Osteoblast (primary cell): ENCODE measurements at places on chromosomes 1 and 21. TPM values are rescaled to one million over a fixed set of nuclear protein-coding genes. Genes with fewer than 3 reads are reported as not detected.

DNA sequence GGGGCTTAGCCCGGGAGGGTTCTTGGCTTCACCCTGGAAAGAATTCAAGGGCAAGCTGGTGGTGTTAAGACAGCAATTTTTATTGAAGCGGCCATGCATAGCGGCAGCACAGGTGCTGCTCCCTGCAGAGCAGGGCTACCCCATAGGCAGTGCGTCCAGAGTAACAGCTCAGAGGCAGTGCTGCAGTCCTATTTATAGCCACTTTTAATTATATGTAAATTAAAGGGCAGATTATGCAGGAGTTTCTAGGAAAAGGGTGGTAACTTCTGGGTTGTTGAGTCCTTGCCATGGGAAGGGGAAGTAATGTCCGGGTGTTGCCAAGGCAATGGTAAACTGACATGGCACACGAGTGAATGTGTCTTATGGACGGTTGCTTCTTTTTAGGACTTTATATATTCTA is 57.0 kb downstream of the VPS26C start:
- no peak for DNase-seq

GRCh38 chr1:189424746-189425331 is 1052.8 kb downstream of the BRINP3 start:
- no peak for DNase-seq

DNA sequence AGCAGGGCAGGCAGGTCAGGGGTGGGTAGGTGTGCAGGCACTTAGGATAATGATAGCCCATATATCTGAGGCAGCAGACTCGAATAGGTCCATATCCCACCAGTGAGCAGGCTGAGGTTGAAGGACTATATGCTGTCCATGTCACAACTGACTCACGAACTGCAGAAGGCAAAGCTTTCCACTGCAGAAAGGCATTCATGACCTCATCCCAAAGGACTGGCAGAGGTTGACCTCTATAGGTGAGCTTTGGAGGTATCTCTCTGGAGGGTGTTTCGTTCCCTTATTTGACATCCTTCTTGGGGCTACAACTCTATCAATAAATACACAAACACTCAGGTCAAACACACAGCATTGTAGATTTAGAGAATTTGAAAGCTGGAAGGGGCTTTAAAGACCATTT is 42.8 kb upstream of the MARK1 start:
- DNase-seq = no peak

- peak; percentile 99 for DNase-seq
These were observed at the start of gene LRRC42 for GRCh38 chr1:53946252-53947171. Gene LRRC42, plus strand, starts transcription at chr1:53946350. Its CDS starts 5,650 bp downstream, at chr1:53952000.

DNA sequence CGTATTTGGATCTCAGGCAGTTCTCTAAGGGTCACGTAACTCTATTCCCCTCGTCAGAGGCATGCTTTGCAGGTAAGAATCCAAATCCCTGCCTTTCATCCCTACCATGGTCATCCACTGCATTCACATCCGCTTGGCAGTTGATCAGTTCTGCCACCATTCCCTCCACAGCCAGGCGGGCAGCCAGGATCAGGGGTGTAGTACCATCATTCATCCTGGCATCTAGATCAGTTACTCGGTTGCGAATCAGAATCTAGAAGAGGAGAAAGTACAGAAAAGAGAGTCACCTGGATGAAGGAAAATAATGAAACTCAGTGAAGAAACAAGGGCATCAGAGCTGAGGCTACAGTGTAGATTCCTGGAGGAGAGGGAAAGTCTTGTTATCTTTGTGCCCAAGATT is 22.0 kb upstream of the ADAM30 start:
- DNase-seq = peak; percentile 56

DNA sequence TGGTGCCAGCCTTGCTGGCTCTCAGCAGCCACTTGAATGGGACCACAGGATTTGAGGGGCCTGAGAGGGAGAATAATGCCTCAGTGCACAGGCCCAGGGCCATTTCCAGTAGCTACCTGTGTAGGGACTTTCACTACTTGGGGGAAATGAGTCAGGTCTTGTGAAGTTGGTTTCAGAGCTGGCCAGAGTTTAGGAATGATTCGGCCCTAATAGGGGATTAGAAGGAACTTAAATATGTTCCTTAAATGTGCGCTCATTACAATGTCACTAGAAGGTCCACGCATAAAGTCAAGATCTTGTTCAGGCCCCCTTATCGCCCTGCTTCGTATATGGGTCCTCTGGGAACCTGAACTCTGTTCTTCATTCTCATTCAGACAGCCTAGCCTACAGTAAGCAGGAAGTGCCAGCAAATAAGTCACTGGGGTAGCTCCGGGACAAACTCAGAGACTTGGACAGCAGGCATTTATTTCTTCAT is 5.6 kb upstream of the AKR1A1 start:
- DNase-seq = no peak

GRCh38 chr1:234922987-234923386 is 205.7 kb downstream of the TOMM20 start:
- DNase-seq = no peak

GRCh38 chr1:170670802-170671628 is 7.1 kb downstream of the PRRX1 start:
- DNase-seq = no peak

- DNase-seq = peak; percentile 46
These were observed 1.5 kb upstream of the SCP2 start for GRCh38 chr1:52925571-52926005.

DNA sequence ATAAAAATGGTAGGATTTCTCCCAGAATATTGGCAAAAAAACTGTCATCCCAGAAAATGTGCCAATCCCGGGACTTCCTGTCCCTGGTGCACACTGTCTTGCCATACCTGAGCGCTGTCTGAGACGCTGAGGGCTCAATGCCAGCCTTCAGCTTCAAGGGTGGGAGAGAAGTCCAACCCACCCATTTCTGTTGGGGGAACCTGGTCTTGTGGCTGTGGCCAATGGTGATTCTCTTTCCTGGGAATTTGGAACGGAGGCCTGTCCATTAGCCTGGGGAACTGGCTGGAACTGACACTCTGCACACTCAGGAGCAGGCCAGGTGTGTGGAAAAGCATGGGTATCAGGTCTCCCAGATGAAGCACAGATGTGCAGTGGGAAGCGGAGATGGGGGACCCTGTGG is 6.7 kb downstream of the MTHFR start:
- no peak for DNase-seq

DNA sequence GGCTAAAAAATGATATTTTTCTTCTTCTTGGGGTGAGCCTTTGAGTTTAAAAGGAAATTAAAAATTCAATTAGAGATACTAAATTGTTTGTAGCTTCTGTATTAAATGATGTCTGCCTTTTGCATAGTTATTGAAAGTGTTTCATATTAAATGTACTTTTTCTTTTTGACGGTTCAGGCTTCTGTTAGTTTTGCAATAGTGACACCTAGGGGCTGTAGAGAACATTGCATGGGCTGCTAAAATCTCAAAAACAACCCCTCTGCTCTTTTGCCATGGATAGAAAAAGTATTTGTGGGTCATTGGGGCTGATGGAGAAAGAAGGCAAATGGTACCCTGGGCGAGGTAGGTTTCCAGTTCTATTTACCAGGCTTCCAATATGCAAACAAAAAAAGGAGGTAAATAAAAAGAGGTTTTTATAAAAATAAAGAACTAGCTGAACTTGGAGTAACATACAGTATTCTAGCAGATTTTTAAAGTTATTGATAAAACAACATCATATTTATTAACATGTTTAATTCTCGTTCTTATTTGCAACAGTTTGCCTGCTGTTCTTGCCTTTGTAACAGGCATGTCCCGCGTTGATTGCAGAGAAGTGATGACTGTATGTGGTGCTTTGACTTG is 115.4 kb upstream of the HOOK1 start:
- no peak for DNase-seq

DNA sequence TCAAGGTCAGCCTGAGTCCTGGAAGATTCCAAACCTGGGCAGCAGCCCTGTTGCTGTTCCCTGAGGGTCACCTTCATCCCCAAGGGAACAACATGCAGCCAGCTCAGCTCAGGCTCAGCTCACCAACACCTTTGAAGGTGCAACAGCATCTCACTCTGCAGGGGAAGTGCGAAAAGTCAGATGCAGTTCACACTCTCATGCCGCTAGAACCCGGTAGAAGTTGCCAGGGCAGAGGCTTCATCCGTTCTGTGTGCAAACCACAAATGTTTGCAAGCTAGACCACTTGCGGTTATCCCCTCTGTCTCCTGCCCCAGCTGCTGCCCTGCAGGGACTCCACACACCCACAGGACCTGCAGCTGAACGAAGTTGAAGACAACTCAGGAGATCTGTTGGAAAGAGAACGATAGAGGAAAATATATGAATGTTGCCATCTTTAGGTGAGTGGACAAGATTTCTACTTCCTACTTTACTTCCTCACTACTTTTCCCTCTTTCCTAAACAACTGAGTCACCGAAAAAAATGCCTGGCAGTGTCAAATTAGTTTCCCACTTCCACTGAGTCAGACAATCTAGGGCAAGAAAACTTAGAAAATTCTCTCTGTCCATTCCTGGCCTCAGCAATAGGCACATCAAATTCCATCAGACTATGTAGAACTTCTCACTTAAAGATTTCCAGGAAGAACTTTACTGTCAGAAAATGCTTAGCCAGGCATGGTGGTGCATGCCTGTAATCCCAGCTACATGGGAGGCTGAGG is 1.8 kb upstream of the FCRL6 start:
- DNase-seq = peak; percentile 21

DNA sequence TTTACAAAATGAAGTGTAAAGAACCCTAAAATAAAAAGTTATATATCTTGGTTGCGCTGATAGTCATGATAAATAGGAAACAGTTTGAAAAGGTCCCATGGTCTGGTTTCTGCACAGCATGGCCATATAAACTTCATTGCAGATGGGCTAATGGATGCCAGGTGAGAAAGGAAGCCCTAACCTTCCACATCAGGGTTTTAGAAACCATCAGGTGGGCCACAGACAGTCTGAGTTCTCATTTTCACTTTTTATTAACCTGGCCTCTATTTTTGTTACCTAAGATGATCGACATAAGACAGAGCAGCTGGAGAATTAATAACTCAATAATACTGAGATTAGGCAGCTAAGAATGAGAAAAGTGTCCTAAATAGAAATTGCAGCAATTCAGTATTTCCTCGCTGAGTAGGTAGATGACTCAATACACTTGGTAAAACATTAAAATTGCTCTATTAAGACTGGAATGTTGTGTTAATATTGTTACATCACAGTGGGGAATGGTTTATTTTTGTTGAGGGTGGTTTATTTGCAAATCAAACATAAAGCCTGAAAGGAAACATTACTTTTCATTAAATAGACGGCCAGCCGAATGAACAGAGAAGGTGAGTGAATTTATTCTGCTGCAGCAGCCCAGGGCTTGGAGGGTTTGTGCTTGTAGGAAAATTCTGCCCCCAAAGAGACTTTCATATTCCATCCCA is 21.1 kb downstream of the C1orf21 start:
- no peak for DNase-seq

GRCh38 chr1:175470078-175470477 is 273.3 kb downstream of the TNR start:
- DNase-seq = no peak

GRCh38 chr1:172599912-172600311 is 59.0 kb upstream of the FASLG start:
- no peak for DNase-seq

- DNase-seq = peak; percentile 29
These were observed 103.5 kb upstream of the ZBTB40 start for GRCh38 chr1:22347854-22348760.

The SPRR2D gene
- total RNA-seq = not detected in 2 replicates

The LINGO4 gene
- total RNA-seq = not detected in 2 replicates

The KRTAP7-1 gene
- not detected in 2 replicates for total RNA-seq

The S100B gene
- total RNA-seq = 0.29 and 1.4 TPM in 2 replicates

The RNU1-4 gene
- total RNA-seq = under 0.01 TPM in 1 of 2 replicates, not detected in the other

The CD1B gene
- not detected in 2 replicates for total RNA-seq

The PLEKHM2 gene
- total RNA-seq = 123 and 132 TPM in 2 replicates

The PPFIA4 gene
- 8.0 and 10.9 TPM in 2 replicates for total RNA-seq

The YBX1 gene
- total RNA-seq = 481 and 491 TPM in 2 replicates
